Mesenteric fat pad (tissue), 1 donor: ENCODE measurements at places on chromosomes 13 and 19.

DNA sequence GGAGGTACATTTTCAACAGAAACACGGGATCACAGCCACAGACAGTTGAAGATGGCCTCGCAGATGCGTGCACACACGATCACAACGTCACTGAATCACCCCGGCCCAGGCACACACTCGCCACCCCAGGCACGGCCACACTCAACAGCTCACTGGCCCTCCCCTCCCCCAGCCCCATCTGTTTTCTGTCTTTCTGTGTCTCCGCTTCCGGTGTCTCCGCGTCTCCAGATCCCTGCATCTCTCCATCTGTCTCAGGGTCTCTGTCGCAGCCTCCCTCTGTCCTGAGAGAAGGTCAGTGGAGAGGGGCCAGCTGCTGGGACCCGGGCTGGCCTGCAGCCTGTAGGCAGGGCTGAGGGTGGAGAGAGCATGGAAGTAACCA is 3.8 kb upstream of the ATP1A3 start:
- DNase-seq = no peak

- no peak for DNase-seq
These were observed 6.0 kb downstream of the KCNC3 start for GRCh38 chr19:50322931-50323781.

DNA sequence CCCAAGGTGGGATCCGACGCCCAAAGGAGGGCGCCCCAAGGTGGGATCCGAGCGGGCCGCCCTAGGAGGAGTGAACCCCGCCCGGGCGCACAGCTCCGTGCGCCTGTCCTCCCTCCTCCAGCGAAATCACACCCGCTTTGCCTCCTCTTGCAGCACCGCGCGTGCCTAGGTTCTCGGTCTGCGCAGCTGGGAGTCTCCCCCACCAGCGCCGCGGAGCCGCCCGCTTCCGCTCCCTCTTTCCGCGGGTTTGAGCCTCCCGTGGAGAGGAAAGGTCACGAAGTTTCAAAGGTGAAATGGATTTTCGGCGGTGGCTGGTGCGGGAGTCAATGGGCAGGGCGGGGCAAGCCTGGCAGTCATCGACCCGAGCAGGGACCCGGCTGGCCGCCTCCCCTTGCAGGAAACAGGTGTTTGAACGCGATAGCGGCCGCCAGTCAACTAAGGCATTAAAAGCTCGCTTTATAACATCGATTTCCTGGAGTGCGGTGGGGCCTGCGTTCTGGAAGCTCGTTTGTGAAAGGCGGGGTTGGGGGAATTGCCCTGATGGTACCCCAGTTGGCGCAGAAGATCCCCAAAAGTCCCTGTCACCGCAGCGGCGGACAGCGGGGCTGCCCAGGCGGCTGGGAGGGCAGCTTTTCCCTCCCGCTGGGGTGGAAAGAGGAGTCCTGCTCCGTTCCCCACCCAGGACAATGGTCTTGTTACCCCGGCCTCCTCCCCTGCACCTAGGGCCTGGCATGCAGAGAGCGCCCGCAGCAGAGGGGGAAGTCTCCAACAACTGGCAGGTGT is 9.0 kb upstream of the SOX1 start:
- DNase-seq = no peak

- no peak for DNase-seq
These were observed 26.2 kb upstream of the LRCH1 start for GRCh38 chr13:46526740-46527139.

GRCh38 chr19:21705393-21705792 is 62.0 kb downstream of the ZNF100 start:
- DNase-seq = no peak
